Vagina (tissue), 2 donors: ENCODE measurements at places on chromosomes 11 and 22. TPM values are rescaled to one million over a fixed set of nuclear protein-coding genes. Genes with fewer than 3 reads are reported as not detected.
A peak's percentile ranks its signal among the peaks of the same experiment; 100 is the strongest.

The PNPLA5 gene
- not detected for total RNA-seq

- H3K27me3 ChIP-seq, result no peaks in the 10 kb centered on the region
- no peak overlapping the region for H3K27ac ChIP-seq
- no peaks in the 10 kb centered on the region for H3K36me3 ChIP-seq
- H3K4me1 ChIP-seq, result no peaks in the 10 kb centered on the region
- no peak overlapping the region for H3K4me3 ChIP-seq
Observed at GRCh38 chr11:126192361-126192760, 19.1 kb downstream of the RPUSD4 start.

DNA sequence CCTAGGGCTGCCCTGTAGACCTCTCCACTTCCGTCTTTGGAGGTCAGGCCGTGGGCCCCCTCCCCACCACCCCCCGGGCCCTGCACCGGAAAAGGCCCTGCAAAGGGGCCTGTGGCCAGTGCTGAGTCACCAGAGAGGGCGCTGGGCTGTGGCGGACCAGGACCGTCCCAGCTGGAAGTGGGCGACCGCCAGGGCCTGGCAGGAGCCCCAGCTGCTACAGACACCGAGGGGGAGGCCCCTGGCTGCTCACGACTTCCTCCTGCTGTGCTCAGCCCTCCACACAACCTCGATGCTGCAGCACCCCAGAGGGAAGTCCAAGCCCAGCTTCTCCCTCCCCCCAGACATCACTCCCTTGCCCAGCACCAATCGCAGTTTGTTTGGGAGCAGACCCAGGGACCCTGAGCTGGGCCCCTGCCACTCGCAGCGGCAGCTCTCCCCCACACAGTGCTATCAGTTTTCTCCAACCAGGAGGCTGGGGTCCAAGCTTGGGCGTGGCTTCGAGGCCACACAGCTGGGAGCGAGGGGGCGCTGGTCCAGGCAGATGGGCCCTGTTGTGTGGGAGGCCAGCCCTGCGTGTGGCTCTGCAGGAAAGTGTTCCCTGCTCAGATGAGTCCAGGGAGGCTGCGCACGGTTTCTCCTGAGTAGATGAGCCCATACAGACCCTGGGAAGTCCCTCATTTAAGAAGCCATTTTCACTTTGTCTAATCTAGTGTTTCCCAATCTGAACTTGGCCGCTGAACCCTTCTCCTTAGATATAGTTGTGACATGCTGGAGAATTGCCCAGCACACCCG, 5.6 kb upstream of the SH3BP1 start:
- no peak for DNase-seq
- peaks cover 55% of the 10 kb centered on the region for H3K4me1 ChIP-seq
- peak overlapping the region; percentile 7 for H3K4me3 ChIP-seq
- H3K27ac ChIP-seq, result peak overlapping the region; percentile 82
- no peaks in the 10 kb centered on the region for H3K36me3 ChIP-seq

DNA sequence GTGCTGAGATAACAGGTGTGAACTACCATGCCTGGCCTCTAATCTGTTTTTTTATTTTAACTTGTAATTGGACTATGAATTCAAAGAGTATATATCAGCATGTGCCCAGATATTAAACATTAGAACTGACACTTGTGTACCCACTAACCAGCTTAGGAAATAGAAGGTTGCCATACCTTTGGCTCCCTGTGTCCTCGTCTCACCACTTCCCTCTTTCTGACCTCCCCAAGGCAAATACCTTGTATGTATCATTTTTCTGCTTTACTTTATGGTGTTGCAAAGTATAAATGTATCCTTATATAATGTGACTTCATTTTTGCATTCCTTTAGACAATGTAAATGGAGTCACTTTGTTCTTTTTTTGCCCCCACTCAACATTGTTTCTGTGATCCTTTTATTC, 9.1 kb downstream of the PPP6R3 start:
- H3K27me3 ChIP-seq, result no peaks in the 10 kb centered on the region
- H3K4me3 ChIP-seq, result no peak overlapping the region
- H3K36me3 ChIP-seq, result no peaks in the 10 kb centered on the region
- no peak for DNase-seq
- H3K27ac ChIP-seq, result no peak overlapping the region

GRCh38 chr11:1883346-1884302, 8.1 kb downstream of the PRR33 start:
- H3K27ac ChIP-seq, result peak overlapping the region; percentile 96
- no peak for DNase-seq
- H3K4me3 ChIP-seq, result no peak overlapping the region
- peaks cover 56% of the 10 kb centered on the region for H3K4me1 ChIP-seq
- H3K36me3 ChIP-seq, result no peaks in the 10 kb centered on the region

GRCh38 chr11:102900346-102900745, 25.6 kb upstream of the MMP12 start:
- no peak for DNase-seq
- H3K4me3 ChIP-seq, result no peak overlapping the region
- no peaks in the 10 kb centered on the region for H3K4me1 ChIP-seq
- H3K27ac ChIP-seq, result no peak overlapping the region

DNA sequence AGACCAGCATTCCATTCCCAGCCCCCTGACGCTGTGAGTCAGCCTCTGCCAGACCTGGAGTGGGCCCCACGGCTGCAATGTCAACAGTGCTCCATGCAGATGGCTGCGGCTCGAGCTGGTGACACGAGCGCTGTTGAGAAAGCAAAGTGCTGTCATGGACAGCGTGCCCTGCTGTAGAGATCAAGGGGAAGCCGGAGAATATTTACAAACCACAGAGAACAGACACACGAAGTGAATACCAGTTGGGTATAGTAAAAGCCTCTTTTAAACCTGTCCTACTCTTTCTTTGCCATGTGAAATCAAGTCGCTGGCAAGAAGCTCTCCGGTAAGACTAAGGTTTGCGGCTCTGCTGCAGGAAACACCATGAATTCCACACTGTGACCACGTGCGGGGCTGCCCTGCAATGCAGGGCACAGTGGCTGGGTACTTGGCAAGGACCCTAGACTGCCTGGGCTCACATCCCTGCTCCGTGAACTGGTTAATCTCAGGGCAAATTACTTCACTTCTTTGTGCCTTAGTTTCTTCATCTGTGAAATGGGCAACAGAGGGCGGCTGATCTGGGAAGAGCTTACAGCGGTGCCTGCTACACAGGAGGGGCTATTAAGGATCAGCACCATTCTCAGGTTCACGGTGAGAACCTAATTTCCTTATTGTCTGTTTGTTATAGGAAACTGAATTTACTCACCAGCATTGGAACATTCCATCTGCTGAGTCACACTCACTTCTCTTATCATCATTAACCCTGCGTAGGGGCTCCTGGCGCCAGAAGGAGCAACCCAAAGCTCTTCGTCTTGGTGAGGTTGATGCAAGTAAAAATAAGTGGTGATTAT, 27.8 kb upstream of the ELFN2 start:
- no peak for DNase-seq
- H3K4me1 ChIP-seq, result no peaks in the 10 kb centered on the region
- H3K27ac ChIP-seq, result no peak overlapping the region

DNA sequence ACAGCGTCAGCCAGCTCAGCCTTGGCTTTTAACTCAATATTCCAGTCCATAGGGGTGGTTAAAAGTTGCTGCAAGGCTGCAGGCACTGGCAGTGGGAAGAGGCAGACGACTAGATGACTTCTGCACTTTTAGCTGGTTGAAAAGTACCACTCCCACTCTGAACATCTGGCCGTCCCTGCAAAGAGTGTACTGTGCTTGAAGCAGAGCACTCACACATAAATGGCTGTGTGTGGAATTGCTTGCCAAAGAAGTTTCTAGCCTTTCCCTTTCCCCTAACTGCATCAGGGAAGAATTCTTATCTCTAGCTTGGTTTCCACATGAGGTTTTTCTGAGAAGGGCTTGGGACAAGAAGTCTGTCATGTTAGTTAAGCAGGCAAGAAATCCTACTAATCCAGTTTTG, 5.1 kb upstream of the PHLDB1 start:
- no peak overlapping the region for H3K4me3 ChIP-seq
- H3K27ac ChIP-seq, result peak overlapping the region; percentile 98
- no peaks in the 10 kb centered on the region for H3K27me3 ChIP-seq
- H3K4me1 ChIP-seq, result peaks cover 50% of the 10 kb centered on the region
- no peak for DNase-seq

DNA sequence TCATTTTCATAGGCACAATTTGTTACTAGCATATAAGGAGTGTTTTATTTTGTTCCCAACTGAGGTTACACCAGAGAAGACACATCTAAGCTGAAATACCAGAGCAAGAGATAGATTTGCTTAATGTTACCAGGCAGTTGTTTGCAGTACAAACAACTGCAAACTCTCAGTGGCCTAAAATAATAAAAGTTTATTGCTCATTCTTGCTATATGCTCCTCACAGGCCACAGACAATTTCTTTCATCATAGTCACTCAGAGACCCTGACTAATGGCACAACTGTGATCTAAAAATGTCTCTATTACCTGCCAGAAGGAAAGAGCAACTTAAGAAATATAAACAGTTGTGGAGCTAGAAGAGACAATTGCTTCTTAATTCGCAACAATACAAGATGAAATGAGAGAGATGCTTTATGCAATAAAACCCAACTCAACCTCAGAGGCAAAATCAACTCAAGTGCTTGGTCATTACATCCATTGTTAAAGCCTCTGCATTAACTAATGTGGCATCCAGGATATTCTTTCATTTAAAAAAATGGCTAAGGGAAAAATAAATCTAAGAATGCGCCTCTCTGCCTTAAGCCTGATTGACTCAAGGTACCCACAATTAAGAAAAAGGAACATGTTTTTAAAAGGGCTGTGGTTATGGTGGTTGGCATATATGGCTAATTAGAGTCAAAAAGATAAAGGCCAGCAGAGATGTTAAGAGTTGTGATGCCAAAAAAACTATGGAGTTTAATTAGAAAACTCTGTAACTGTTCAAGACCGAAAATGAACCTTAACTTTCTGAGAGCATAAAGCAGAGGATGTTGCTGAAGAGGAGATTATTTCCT, 103.7 kb downstream of the CD44 start:
- no peaks in the 10 kb centered on the region for H3K36me3 ChIP-seq
- H3K4me1 ChIP-seq, result no peaks in the 10 kb centered on the region
- H3K4me3 ChIP-seq, result no peak overlapping the region

DNA sequence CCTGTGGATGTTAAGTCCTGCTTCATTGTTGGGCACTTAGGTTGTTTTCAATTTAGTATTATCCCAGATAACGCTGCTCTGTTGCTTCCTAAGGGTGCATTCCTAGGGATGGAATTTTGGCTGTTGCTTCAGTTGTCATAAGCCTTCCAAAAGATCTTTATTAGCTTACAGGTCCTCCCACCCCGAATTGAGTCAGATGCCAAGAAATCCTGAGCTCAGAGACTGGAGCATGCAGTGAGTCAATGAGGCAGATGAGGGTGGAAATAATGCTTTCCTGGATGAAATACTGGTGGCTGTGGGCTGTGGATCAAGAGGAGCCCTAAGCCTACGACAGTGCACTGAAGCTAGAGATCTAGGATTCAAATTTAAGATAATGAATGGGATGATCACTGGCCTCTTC, 10.7 kb upstream of the IL18BP start:
- DNase-seq, result no peak
- no peak overlapping the region for H3K4me3 ChIP-seq
- no peak overlapping the region for H3K27ac ChIP-seq
- H3K4me1 ChIP-seq, result peaks cover 9% of the 10 kb centered on the region
